Activated T-cell treated with anti-CD3 and anti-CD28 coated beads, Interleukin-2, amount 50 U/mL, for 72 hours (primary cell): ENCODE measurements at places on chromosomes 16 and 17. TPM values are rescaled to one million over a fixed set of nuclear protein-coding genes. Genes with fewer than 3 reads are reported as not detected.

- DNase-seq: no peak
Measured at GRCh38 chr17:6526362-6527152, 29.8 kb downstream of the PITPNM3 start.

- no peak for DNase-seq
Measured at GRCh38 chr17:17433000-17433703, 43.6 kb upstream of the MED9 start.

DNA sequence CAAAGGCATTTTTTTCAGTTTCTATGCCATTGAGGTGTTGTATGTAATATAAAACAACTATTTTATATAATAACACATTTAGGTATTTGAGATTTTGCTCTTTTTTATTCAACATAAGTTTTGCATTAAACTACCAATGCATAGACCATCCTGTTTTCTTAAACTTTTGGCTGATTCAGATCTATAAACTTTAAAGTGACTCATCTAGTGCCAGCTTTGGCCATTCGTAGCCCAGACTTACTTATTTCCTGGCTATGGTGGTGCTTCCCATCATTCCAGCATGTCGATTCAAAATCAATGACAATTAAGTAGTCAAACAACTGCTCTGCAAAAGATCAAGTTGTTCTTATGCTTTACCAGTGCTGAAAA is 3.1 kb downstream of the ERI2 start:
- no peak for DNase-seq

Gene ASPA
- total RNA-seq: 0.34 TPM

- peak; percentile 6 for DNase-seq
Measured at GRCh38 chr16:79519448-79519847, 81.1 kb downstream of the MAF start.

Gene SLFN14
- total RNA-seq: not detected

Gene SYNGR2
- total RNA-seq: 92.0 TPM
